Thoracic aorta endothelial cell (primary cell): ENCODE measurements at places on chromosomes 4 and X. TPM values are rescaled to one million over a fixed set of nuclear protein-coding genes. Genes with fewer than 3 reads are reported as not detected.

LDOC1 gene
- 8.3 and 8.5 TPM in 2 replicates for total RNA-seq

RBMX gene
- 367 and 414 TPM in 2 replicates for total RNA-seq

PDCL2 gene
- total RNA-seq, result not detected in 2 replicates

KIT gene
- total RNA-seq, result 12.8 and 28.3 TPM in 2 replicates
